ENCODE measurements at places on chromosomes 2 and 18. TPM values are rescaled to one million over a fixed set of nuclear protein-coding genes. Genes with fewer than 3 reads are reported as not detected.

The CDH20 gene
- total RNA-seq: not detected

DNA sequence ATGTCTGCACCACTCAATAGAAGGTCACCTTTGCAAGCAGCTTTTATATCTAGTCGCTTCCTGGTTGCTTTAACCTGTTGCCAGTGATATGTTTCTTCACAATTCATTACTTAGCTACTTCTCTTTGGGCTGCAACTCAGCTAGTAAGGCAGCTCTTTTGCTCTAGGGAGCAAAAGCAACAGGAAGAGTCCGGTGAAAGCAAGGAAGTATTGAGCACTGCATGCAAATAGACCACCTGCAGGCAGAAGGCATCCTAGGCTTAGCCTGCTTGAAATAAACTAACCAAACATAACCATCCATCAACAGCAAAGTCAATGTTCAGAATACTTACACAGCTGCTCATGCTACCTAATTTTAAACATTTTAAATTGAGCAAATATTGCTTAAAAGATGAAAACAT is 529.2 kb upstream of the LINC00305 start:
- no peaks in the 10 kb centered on the region for H3K27me3 ChIP-seq
- no peak for DNase-seq
- H3K36me3 ChIP-seq: no peaks in the 10 kb centered on the region
- H3K4me3 ChIP-seq: no peak overlapping the region
- H3K4me1 ChIP-seq: no peaks in the 10 kb centered on the region

DNA sequence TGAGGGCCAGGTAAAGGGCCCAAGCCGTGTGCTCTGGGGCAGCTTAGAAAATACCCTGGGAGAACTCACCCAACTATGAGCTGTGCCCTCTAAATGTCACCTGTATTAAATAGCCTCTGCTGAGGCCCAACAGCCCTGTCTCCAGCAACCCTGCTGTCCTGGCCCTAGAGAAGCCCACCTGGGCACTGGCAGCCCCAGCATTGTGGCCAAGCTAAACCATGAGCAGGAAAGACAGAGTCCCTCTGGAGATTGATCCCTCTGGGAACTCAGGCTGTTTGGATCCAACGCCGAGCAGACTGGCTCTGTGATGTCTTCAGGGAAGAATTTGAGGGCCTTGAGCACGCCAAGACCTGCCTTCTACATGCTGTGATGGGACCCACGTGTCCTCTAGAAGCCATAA is 126.5 kb downstream of the TTC32 start:
- DNase-seq: no peak
- no peak overlapping the region for H3K4me3 ChIP-seq
- no peaks in the 10 kb centered on the region for H3K4me1 ChIP-seq
- no peaks in the 10 kb centered on the region for H3K36me3 ChIP-seq
- H3K27me3 ChIP-seq: peaks cover 4% of the 10 kb centered on the region
- H3K27ac ChIP-seq: no peak overlapping the region

- peak overlapping the region; percentile 99 for H3K27ac ChIP-seq
- H3K4me1 ChIP-seq: peaks cover 18% of the 10 kb centered on the region
- no peaks in the 10 kb centered on the region for H3K27me3 ChIP-seq
- no peak overlapping the region for H3K4me3 ChIP-seq
Measured at GRCh38 chr2:231664727-231665126, 43.6 kb upstream of the PTMA start.
